ENCODE measurements at places on chromosomes 4 and X.

DNA sequence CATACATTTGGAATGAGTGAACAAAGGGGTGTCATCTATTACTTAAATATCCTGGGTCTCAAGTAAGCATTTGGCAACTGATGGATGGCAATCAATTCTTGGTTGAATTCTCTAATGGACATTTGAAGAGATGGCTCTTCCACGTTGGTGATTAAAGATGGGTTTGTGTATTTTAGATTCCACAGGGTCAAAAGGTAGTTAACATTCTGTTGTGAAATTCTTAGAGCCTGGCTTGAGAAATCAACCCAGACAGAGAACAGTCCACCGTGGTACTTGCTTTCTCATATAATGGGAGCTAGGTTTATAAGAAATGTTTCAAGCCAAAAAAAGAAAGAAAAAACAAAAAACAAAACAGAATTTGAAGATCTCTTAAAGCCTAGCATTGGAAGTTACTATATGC lies 355.9 kb upstream of the PITX2 start:
- DNase-seq: no peak

DNA sequence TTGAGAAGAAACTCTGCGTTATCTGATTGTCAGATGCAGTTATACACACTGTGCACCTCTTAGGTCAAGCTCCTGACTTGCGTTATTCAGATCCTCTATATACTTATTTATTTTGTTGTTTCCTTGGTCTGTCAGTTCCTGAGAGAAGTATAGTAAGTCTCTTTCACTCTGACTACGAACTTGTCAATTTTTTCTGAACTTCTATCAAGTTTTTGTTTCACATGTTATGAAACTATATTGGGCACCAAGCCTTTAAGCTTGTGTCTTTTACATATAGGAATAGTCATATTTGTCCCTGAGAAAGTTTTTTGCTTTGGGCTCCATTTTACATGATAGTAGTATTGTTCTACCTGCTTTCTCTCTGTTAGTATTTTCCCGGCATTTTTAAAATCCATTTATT lies 31.7 kb downstream of the ZNF275 start:
- no peak for DNase-seq

DNA sequence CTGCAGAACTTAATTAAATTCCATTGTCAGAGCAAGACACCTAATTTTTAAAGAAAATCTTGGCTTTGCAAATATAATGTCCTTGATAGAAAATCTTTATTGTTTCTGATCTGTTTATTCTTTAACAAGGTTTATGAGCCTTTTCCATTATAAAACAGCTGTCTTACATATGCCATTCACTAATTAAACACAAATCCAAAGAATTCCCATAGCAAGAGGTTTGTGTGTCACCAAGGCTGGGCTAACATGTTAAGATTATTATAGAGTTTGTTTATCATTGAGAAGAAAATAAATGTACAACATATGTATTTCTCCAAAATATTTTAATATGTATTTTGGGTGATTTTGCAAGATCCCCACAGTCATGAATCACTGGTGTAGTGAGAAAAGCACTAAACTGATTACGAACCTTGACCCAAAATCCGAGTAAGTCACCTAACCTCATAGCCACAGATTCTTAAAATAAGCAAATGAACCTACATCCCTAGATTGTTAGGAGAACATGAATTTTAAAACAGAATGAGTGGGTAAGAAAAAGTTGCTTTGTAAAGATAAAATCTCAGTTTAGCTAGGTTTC lies 694.8 kb upstream of the INTU start:
- no peak for DNase-seq

- DNase-seq: no peak
Measured at GRCh38 chrX:117645639-117646038, 471.0 kb downstream of the KLHL13 start.

- no peak for DNase-seq
Measured at GRCh38 chrX:119997570-119997969, 54.0 kb upstream of the NKAP start.

DNA sequence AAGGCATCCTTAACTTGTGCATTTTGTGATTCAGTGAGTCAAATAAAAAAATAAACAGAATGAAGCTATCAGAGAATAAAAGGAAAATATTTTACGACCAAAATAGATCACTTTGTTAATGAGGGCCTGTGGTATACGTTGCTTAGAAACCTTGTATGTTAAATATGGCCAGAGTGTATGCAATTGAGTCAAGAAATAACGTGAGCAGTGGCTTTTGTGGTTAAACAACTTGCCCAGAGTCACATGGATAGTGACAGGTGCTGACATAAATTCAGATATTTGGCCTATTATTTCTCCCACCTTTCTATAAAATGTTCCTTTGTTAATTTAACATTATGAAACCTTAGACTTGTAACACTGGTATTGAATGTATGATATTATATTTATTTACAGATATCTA lies 393.4 kb downstream of the PABPC4L start:
- no peak for DNase-seq

DNA sequence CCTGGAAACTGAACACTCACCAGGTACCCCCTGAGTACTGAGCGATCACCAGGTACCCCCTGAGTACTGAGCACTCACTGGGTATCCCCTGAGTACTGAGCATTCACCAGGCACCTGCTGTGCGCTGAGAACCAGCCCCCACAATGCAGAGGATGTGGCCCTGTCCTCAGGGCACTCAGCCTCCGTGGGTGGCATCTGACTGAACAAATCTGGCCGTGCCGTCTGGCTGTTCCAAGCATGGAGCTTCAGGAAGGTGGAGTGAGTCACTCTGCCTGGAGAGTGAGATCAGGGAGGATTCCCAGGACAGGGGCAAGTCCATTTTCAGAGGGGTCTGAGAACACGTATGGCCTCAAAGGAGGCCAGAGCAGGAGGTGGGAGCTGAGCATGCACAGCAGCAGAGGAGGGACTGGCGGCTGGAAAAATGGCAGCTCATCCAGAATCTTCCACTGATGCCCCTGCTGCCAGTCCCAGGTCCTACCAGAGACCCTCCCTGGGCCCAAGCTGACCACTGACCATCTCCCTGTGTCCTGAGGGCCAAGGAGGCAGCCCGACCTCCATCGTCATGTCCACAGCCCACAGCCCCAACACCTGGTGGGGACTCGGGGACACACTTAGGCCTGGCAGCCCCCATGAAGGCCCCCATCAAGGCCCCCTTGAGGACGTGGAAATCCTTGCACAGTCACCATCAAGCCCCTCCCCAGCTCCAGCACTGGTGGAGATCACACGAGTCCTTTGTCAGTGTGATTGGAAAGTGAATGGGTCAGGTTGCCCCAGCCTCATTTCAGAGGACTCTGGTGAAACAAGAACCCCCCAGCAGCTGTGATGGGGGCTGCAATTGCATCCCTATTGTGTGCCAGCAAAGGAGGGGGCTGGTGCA lies 94.1 kb downstream of the HMX1 start:
- DNase-seq: no peak

DNA sequence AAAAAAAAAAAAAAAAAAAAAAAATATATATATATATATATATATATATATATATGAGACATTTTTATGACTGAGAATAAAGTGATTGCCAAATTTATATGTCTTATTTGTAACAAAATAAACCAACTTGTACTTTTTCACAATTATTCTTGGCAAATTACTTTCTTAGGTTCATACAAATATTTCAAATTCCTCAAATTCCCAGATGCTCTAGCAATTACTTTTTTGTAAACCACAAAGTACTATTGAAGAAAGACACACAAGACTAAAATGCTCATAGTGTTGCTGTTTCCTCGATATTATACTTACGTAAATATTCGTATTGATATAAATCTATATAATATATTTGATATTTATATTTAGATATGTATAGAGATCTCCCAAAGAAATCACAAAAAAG lies 390.0 kb downstream of the FAT4 start:
- no peak for DNase-seq

GRCh38 chr4:96471956-96472867 lies 632.3 kb downstream of the PDHA2 start:
- no peak for DNase-seq
